ENCODE measurements at places on chromosomes 16 and 17.
A peak's percentile ranks its signal among the peaks of the same experiment; 100 is the strongest.

DNA sequence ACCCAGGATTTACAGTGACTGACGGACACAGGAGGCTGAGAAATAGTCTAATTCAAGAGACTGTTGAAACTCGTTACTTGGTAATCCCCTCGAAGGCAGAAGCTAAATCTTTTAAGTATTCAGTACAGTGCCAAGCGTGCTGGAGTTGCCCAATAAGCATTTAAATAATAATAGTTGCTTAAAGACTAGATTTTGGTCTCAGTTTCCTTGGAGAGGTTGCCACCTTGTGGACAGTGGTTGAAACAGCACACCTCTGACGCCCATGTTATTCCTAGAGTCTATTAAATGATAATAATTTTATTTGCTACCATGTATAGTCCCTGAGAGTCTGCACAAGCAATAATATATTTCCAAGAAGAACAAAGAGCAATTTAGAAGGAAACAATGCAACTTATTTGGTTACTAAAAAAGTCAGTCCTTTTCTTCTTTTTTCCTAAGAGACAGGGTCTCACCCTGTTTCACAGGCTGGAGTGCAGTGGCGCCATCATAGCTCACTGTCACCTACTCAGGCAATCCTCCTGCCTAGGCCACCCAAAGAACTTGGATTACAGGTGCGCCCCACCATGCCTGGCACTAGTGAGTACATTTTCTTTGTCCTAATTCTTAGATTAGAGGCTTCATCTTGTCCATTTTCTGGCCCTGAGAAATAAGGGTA lies 138.0 kb upstream of the NUDT7 start:
- DNase-seq, result peak; percentile 63

DNA sequence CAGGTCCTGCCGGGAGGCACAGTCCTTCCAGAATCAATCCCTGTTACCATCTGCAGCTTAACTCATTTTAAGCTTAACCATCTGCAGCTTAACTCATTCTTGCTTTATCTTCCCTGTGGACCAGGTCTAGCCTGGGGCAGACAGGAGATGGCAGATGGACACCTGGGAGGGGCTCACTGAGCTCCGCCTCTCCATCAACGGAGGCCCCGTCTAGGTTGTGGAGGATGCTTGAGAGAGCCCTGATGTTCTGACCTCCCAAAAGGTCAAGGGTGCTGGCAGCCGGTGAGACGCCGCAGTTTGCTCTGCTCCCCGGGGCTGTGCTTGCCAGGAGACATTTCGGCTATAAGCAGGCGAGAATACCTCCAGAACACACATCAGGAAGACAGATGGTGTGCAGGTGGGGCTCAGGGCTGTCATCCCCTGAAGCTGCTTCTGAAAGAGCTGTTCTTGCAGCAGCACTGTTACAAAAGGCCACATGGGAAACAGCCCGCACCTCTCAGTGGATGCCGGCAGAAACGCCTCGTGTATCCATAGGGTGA lies 41.3 kb downstream of the BAIAP2 start:
- no peak for DNase-seq

GRCh38 chr16:31453255-31454204 lies 5.8 kb upstream of the ARMC5 start:
- DNase-seq, result peak; percentile 75

DNA sequence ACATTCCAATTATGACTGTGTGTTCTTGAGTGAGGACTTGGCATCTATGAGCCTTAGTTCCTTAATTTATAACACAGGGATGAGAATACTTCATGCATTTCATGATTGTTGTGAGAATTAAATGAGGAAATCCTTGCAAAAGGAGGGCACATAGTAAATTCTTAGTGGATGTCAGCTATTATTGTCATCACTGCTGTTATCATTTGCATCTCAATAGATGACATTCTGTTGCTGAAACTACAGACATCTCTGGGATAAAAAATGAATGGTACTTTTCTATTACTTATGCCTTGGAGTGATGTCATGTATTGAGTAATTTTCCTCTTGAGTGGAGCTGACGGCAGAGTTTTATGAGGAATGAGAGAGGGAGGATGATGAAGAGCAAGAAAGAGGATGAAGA lies 184.4 kb upstream of the CDH11 start:
- DNase-seq, result peak; percentile 64

DNA sequence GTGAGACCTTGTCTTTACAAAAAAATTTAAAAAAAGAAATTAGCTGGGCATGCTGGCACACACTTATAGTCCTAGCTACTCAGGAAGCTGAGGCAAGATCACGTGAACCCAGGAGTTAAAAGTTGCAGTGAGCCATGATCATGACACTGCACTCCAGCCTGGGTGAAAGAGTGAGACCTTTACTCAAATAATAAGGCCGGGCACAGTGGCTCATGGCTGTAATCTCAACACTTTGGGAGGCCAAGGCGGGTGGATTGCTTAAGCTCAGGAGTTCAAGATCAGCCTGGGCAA lies 11.5 kb upstream of the RIPOR1 start:
- DNase-seq, result no peak

DNA sequence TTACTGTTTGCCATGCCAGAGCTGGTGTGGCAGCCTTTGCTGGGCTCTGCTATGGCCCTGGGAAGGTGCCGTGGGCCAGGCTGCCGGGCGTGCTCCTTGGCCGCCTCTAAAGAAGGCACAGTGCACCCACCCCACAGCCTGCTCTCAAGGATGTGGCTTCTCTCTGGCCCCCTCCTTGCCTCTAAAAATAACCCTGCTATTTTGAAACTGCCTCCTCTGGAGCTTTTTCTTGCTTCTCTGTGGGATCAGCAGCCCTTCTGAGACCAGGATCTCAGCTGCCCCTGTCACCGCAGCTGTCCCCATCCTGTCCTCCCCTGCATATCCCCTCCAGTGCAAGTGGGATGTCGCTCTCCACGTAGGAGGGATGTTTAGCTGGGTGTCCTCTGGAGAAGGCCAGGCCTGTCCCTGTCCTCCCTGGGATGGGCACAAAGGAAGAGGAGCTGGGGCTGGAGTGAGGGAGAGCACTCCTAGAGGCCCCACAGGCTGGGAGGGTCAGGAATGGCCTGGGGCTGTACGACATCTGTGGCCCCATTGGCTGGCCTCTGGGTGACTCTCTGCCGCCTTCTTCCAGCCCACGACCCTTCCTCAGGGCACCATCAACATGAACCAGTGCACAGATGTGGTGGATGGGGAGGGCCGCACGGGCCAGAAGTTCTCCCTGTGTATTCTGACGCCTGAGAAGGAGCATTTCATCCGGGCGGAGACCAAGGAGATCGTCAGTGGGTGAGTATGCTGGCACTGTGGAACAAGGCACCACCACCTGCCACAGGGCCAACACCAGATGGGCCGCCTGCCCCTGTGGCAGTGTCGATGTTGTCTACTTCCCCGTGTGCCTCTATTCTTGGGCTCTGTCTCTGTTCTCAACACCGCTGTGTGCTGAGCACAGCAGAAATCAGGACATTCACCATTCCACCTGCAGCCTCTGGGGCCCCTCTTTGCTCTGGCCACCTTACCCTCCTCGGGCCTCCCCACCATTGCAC lies 79.7 kb downstream of the PLD6 start:
- no peak for DNase-seq

- peak; percentile 25 for DNase-seq
These were observed 117.8 kb downstream of the SLC39A11 start for GRCh38 chr17:72974605-72975232.

DNA sequence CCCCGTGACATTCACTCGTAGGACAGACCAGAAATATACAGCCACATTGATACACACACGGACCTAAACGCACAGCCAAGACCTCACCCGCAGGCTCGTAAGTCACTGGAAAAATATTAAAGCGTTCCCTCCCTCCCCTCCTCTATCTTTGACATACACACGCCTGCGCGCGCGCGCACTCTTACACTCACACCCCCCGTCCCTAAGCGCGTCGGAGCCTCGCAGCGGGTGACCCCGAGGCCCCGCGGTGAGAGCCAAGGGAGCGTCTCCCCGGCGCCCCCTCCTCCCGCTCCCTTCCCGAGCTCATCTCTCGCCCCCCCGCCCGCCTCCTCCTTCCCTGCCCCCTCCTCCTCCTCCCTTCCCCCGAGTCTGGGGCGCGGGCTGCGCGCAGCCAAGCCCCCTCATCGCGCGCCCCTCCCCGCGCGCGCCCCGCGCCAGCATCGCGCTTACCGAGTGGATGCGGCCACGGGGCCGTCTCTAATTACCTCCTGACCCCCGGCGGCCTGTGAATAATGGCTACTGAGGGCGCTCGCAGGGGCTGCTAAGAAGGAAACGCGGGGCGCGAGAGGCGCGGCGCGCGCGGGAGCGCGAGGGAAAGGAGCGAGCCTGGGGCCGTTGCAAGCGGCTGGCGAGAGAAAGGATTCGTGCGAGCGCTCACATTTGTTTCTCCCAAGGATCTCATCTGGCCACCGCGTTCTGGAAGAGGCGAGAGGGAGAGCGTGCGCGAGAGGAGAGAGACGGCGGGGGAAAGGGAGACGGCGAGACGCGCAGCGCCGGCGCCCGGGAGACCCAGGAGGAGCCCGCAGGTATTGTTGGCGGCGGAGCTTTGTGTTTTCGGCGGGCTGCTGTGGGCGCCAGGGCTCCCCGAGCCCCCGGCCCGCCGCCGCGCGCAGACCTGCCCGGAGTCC lies 42.4 kb downstream of the RAI1 start:
- peak; percentile 88 for DNase-seq

GRCh38 chr16:68434624-68435210 lies 13.6 kb downstream of the SMPD3 start:
- no peak for DNase-seq

DNA sequence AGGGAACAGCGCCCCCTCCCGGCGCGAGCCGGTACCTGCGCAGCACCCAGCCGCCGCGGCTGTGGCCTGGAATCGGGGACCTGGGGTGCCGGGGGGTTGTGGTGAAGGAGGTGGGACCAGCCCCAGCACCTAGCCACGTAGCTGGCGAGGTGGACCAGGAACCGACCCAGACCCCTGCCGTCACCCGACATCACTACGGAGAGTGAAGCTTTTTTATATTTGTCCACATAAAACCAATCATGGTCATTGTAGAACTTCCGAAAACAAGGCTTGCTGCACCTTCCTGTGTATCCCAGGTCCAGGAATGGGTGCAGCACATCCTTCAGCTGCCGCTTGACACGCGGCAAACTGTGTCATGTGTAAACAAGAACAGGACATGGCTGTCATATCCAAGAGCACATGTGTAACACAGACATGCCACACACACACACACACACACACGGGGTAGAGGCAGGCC lies 1.3 kb downstream of the HBQ1 start:
- peak; percentile 7 for DNase-seq

DNA sequence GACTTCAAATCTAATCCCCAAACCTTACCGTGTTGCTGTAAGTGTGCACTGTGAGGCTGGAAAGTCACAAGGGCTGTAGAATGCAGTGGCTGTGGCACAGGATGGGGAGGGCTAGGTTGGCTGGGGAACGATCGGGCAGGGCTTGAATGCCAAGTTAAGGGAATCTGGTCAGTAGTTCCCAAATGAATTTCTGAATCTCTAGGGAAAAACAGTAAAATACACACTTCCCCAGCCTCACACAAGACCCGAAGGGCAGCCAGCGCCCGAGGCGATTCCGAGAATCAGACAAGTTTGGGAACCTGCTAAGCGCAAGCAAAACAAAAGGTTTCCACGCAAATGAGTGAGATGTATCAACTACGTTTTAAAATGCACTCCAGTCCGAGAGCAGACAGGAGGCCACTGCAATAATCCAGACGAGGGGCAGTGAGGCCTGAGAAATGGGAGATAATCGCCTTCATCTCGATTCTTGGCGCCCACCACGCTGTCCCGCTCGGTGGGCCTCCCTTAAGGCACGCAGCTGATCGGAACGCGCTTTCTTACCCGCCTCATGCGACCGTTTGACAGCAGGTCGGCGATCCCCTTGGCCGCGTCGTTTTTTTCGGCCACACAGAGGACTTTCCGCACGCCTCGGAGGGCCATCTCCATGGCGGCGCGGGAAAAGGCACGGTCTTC lies 599 bp downstream of the TOP3A start:
- peak; percentile 31 for DNase-seq

GRCh38 chr16:27446721-27447120 lies 44.7 kb downstream of the IL21R start:
- DNase-seq, result no peak

DNA sequence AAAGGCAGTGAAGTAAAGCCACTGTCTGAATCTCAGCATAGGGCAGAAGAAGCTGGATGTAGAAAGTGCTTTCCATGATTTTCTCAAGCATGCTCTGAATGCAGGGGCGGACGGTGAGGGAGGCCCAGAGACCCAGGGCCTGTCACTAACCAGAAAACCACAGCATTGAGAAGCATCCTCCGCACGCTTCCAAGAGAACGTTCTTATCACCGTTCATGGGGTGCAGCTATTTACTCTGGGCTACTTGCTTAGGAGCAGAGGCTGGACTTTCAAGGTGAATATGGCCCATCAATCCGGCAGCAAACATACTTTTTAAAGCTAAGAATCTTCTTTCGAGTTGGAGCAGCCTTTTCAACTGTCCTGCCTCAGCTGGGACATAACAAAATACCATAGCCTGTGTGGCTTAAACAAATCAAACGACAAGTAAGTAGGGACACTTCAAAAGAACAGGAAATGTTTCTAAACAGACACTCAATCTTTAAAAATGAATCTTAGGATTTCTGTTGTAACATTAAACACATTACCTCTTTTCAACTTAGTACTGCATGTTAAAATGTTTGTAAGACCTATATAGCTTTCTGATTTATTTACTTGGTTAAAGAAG lies 46.5 kb upstream of the CDRT4 start:
- no peak for DNase-seq

DNA sequence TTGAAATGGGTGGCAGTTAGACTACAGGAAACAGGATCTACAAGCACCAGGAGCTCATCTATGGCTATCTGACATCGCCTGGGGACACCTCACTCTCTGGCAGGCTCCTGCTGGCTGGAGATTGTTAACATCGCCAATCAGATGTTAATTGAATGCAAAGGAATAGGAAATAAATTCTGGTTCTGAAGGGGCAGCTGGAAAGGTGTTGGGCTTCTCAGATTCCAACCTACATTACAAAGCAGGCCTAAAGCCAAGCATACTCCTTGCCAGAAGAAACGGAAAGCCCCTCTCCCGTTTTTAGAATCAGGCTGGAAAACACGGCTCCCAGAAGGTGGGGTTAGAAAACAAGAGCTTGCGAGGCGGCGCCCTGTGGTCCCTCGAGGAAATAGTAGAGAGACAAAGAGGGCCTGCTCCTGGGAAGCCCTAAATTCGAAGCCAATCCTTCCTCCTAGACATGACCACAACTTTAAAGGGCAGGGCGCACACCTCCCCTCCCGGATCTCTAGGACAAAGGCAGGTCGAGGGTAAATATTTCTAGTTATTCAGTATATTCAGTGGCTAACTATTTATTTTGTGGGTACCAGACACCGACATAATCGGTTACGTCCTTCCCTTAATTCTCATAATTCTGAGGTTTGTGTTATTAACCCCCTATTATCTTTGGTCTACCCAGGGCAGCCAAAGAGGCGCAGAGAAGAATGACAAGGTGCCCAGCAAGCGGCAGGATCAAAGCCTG lies 763 bp upstream of the TOM1L1 start:
- DNase-seq, result peak; percentile 6

- DNase-seq, result no peak
These were observed 24.4 kb upstream of the VAT1L start for GRCh38 chr16:77763994-77764393.

- no peak for DNase-seq
These were observed 43.1 kb upstream of the SEC14L1 start for GRCh38 chr17:77097631-77098180.

GRCh38 chr16:58272855-58273254 lies 22.0 kb downstream of the PRSS54 start:
- no peak for DNase-seq

- no peak for DNase-seq
These were observed 25.4 kb downstream of the TENT4B start for GRCh38 chr16:50178491-50178941.

Data from EH (cell line).